PC-9 (cell line): ENCODE measurements at places on chromosomes 3 and 15.

- no peak for DNase-seq
Observed at GRCh38 chr3:19901337-19901736, 32.7 kb downstream of the EFHB start.

DNA sequence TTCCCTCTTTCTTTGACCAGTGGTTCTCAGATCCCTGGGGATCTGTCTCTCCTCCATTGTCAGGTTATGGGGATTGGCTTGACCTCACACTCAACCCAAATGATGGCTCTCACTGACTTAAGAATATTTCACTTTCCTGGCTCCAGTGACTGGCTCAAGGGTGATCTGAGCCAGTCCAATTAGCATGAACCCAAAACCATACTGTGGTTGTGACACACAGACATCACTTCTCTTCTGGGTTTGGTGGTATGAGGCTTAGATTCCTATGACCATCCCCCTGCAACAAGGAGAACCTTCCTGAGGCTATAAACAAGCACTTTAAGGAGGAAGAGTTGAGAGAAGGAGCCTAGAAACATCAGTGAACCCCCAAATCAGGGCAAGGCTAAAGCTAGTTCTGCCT lies 85.8 kb downstream of the KCNAB1 start:
- DNase-seq, result no peak

GRCh38 chr3:194750491-194750828 lies 64.8 kb downstream of the FAM43A start:
- DNase-seq, result no peak

- no peak for DNase-seq
Observed at GRCh38 chr15:53225781-53226180, 435.6 kb upstream of the ONECUT1 start.

GRCh38 chr3:43102773-43103480 lies 3.0 kb downstream of the POMGNT2 start:
- DNase-seq, result no peak

- DNase-seq, result no peak
Observed at GRCh38 chr15:82138306-82138705, 92.5 kb upstream of the MEX3B start.

- no peak for DNase-seq
Observed at GRCh38 chr15:33988384-33988783, 20.1 kb downstream of the CHRM5 start.

DNA sequence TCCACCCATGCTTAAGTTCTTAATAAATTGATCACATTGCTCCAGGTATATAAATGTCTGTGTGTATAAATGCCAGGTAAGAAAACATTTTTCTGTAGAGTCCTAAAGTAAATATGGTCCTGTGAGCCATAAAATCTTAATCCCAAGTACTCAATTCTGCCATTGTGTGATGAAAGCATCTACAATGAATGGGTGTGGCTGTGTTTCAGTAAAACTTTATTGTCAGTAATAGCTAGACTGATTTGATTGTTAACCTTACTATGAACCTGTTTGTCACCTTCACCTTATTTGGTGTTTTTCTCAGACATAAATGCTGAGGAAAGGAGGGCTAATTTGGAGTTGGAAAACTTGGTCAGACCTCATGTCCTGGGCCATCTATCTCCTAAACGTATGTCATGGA lies 683.5 kb upstream of the GRM7 start:
- no peak for DNase-seq

- DNase-seq, result no peak
Observed at GRCh38 chr3:116916836-116917235, 207.3 kb downstream of the TUSC7 start.
